ENCODE measurements at places on chromosomes 11 and 22.

GRCh38 chr11:58787903-58788302 is 56.2 kb upstream of the GLYAT start:
- no peak for DNase-seq

DNA sequence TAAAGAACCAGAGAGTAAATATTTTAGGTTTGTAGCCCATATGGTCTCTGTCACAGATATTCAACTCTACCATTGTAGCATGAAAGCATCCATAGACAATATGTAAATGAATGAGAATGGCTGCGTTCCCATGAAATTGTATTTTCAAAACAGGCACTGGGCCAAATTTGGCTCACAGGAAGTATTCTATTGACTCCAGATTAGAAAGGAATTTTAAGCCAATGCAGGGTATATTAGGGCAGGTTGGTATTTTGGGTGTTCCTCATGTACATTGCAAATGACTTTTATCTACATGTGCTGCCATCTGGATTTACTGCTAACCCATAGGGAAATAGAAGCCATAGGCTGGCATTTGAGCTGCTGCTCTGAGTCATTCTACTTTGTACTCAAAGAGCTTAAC is 35.1 kb upstream of the PDGFD start:
- DNase-seq = no peak

DNA sequence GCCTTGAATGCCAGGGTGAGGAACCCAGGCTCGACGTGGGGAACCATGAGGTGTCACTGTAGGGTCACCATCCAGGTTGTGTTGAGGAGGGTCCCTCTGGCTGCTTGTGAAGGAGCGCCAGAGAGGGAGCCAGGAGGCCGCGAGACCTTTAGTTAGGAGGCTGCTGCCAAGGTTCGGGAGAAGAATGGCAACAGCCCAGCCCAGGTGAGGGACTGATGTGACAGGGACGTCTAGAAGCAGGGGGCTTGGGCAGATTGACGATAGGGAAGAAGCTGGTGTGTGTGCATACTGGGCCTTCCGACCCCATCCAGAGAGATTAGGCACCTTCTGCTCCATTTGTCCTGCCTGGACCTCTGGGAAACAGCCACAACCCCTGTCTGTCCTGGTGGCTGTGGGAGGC is 49.0 kb downstream of the MYO7A start:
- DNase-seq = no peak

DNA sequence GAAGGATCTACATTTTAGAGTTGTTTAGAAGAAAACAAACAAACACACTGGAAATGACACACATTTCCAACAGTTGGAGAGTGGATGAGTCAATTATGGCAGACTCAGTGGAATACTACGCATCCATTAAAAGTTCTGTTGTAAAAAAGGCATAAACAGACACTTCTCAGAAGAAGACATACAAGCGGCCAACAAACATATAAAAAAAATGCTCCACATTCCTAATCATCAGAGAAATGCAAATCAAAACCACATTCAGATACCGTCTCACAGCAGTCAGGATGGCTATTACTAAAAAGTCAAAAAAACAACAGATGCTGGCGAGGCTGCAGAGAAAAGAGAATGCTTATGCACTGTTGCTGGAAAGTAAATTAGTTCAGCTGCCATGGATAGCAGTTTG is 298.2 kb downstream of the DDX10 start:
- no peak for DNase-seq

DNA sequence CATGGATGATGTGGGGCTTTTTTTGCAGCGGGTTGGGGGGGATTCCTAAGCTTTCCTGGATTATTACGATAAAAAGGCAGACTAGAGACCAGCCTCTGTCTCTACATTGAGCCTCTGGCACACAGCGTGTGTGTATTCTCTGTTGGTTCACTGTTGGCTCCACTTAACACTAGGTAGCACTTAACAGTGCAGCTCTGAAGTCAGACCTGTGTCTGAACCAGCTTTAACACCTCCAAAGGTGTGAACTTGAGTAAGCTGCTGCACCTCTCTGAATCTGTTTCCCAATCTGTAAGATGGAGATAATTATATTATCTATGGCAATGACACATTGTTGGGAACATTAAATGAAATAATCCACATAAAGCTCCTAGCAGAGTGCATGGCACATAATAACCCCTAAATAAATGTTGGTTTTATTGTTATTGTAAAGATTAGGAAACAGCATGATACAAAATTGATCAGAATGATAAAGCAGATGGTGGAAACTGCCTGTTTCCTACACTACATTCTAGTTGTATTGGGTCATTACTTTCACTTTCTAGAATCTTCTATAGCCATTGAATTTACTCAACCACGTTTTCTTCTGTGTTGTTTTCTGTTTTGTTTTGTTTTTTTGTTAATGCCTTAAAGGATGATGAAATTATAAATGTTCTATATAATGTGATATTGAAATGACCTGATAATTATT is 108.4 kb downstream of the ARL14EP start:
- DNase-seq = no peak

DNA sequence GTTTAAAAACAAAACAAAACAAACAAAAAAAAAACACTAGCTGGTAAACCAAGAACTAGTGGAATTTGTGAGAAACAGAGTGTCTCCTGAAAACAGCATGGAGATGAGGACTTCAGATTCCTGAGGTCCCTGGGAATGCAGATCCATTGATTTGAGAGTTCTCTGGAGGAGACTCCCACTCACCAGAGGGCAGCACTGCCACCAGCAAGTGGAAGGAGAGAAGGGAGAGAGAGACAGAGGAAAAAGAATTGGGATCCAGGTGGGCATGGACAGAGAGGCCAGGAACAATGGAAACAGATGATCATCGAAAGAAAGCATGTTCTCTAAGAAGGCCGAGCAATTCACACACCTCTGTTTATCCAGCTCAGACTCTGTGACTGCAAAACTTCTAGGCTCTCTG is 31.8 kb downstream of the ETS1 start:
- DNase-seq = no peak

DNA sequence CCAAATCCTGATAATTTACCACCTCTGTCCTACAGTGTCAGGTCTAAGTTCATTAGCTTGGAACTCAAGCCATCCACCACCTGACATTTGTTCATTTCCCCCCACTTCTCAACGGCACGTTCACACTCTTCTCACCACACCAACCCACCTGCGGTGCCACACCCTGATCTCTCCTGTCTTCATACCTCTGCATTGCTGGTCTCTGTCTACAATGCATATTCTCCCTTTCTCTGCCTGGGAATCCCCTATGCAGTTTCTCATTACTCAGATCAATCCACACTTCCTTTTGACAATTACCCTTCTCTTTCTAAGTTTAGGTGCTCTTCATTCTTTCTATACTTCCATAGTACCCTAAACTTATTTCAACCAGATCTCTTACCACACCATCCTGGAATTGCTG is 20.4 kb upstream of the EMSY start:
- DNase-seq = no peak

- DNase-seq = no peak
Observed at GRCh38 chr11:10483584-10483983, 28.5 kb downstream of the AMPD3 start.

- DNase-seq = no peak
Observed at GRCh38 chr11:11280826-11281225, 72.2 kb downstream of the CSNK2A3 start.

DNA sequence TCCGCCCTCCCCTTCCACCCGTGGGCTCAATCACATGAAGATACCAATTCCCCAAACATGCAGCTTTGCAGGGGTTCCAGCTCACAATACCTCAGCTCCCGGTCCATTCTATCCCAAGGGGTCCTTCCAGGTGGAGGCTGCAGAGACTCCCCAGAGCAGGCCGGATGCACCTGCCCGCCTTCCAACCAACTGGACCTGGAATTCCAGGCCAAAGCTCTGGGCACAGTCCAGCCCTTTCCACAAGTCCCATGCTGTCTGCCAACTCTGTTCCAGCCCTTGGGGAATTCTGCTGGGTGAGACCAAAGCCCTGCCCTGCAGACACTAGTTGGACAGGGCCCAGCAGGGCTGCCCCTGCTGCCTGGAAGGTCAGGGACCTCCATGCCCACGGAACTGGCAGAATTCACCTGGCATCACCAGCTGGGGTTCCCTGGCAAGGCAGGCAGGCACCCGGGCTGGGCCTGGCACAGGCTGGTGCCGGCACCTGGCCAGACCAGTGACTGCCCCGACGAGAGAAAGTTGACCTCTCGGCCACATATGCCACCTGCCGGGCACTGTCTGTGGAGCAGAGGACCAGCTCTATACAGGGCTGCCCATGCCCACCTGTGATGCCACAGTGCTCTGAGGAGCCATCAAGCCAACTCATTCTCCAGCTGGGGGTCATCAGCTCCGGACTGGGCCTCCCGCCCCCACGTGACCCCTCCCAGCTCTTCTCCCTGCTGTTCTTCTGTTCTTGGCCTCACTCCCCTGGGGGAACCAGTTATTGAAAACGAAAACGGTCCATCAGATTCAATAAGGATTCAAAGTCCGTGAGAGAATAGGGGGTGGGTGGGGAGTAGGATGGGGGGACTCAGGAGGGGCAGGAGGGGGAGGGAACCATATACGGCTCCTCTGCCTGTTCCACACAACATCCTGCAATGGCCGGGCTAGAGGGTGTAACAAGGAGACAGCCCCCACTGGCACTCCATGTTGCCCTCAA is 4.7 kb downstream of the SYT7 start:
- DNase-seq = no peak

DNA sequence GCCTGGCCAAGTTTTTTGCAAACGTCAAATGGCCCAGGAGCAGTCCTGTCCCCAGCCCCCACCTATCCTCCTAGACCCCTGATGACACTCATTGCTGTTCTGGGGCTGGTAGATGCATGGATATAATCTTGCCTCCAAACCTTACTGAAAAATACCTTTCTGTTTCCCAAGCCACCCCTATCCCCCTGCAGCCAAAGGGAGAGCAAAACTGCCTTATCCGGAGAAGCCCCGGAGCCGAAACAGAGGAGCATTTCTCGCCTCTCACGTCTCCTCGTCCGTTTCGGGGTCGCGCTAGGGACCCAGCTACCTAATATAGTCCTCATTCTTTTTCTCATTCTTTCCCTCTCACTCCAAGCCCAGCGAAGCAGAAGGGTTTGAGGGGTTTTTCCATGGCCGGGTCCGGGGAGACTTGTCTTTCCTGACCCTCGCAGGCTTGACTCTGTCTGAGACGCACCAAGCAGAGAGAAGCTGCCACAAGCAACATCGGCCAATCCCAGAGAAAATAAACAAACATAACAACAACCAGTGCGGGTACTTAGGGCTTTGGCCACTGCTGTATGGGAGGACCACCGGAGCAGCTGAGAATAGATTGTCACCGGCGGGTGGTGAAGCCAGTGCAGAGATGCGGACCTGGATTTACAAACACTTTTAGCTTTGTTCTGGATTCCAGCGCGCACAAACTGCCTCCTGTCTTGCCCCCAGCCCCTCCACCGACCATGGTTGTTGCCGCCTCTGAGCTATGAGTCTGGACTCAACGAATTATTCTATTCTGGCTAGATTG is 1.6 kb downstream of the BSX start:
- no peak for DNase-seq

DNA sequence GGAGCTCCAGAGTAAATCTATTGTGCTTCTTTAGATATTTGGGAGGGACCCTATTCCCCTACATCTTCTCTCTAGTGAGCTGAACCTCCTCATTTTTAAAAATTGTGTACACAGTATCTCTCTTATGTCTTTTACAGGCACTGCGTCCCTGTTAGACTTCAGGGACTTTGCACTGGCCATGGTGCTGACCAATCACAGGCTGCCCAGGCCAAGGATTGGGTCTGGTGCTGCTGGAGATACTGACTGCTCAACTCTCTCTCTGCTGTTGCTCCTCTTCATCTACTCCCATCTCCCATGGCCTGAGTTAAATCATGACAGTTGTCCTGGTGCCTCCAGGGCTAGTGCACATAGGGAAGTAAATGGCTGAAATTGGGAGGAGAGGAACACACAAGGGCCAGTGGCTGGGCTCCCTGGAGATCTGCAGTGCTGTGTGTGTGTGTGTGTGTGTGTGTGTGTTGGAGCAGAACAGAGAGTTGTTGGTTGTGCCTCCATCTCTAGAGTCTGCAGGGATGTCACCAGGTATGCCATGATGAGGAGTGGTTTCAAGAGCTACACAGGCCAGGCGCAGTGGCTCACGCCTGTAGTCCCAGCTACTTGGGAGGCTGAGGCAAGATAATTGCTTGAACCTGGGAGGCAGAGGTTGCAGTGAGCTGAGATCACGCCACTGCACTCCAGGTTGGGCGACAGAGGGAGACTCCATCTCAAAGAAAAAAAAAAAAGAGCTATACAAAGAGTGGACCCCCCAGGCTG is 155.3 kb downstream of the ST3GAL4 start:
- no peak for DNase-seq

- no peak for DNase-seq
Observed at GRCh38 chr11:77249427-77249826, 52.1 kb downstream of the GDPD4 start.

DNA sequence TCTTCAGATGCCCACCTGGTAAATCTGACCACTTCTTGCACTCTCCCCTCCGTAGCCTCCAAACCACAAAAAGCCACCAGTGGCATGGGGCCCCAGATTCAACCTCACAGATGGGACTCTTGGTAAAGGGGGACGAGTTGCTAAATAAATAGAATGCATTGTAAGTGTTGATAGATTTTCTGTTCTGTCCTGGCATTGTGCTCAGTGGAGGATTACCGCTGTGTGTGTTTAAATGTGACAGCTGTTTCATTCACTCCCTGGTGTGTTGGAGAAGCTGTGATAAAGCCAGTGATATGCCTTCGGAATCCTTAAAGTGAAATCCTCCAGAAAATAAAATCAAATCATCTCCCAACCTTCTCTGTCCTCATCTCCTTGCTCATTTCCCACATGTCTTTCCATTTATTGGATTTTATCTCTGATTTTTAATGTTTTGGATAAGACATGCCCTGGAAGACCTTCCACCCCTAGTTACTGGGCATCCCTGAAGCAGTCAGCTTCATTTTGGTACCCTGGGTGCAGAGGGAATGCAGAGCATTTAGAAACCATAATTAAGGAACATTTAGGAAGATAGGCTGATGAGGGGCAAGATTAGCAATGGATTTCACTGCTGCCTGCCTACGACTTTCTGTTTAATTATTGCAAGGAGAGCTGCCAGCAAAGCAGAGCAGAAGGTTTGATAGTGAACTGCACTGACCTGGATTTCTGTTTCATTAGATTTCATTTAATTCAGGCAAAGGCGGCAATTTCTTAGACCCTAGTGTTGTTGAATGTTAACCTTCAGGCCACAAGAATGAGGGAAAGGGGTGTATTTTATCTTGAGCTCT is 460.9 kb upstream of the KIRREL3 start:
- DNase-seq = no peak

DNA sequence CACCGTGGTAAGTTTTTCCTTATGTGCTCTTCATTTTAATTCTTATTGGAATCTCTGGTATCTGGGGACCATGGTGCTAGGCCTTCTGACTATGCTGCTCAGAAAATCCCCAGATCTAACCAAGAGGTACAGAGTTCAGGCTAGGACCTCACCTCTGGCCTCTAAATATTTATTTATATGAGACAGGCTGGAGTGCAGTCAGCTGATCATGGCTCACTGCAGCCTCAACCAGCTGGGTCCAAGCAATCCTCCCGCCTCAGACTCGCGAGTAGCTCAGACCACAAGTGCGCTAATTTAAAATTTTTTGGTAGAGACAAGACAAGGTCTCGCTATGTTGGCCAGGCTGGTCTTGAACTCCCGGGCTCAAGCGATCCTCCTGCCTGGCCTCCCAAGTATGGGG is 38.4 kb downstream of the PKNOX2 start:
- no peak for DNase-seq

GRCh38 chr11:2290351-2290841 is 11.3 kb downstream of the C11orf21 start:
- DNase-seq = no peak

- no peak for DNase-seq
Observed at GRCh38 chr11:106691807-106692365, 326.4 kb downstream of the GUCY1A2 start.

Measured in activated T-cell treated with anti-CD3 and anti-CD28 coated beads for 48 hours (primary cell).